ENCODE measurements at places on chromosomes 5 and 9. TPM values are rescaled to one million over a fixed set of nuclear protein-coding genes. Genes with fewer than 3 reads are reported as not detected.

GRCh38 chr9:91143162-91143561 lies 218.6 kb downstream of the AUH start:
- no peaks in the 10 kb centered on the region for H3K27me3 ChIP-seq
- no peak overlapping the region for H3K27ac ChIP-seq
- H3K36me3 ChIP-seq, result no peaks in the 10 kb centered on the region
- no peak overlapping the region for H3K4me3 ChIP-seq
- H3K4me1 ChIP-seq, result no peaks in the 10 kb centered on the region

SELENOP gene
- total RNA-seq, result 91.4 TPM

DNA sequence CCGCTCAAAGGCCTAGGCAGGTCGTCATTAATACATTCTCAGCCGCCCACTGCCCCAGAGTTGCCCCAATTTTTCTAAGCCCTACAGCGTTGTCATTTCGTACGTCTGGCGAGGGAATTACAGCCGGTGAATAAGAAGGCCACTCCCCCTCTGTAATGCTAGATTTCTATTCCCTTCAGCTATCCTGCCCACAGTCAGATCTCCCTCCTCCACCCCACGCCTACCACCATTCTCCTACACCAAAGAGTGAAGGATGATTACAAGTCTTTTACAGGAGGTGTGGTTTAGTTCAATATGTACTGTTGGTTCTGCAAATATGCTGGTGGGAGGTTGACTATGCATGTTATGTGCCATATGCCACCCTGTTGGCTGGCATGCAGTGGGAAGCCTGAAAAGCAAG lies 83.7 kb upstream of the SMIM15 start:
- no peaks in the 10 kb centered on the region for H3K4me1 ChIP-seq
- no peaks in the 10 kb centered on the region for H3K27me3 ChIP-seq
- H3K36me3 ChIP-seq, result no peaks in the 10 kb centered on the region
- no peak overlapping the region for H3K4me3 ChIP-seq
- DNase-seq, result no peak

DNA sequence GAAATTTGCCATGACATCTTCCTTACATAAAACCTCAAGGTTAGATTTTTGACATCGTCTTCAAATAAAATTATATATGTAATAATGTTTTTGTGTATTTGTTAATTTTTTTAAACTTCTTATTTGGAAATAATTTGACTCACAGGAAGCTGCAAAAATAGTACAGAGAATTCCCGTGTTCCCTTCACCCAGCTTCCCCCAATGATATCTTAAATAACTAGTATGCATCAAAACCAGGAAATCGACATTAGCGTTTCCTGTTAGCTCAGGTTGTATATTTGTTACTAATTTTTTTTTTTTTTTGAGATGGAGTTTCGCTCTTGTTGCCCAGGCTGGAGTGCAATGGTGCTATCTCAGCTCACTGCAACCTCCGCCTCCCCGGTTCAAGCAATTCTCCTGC lies 86.3 kb upstream of the SPRY4 start:
- DNase-seq, result no peak
- no peaks in the 10 kb centered on the region for H3K4me1 ChIP-seq
- H3K4me3 ChIP-seq, result no peak overlapping the region
- H3K27ac ChIP-seq, result no peak overlapping the region

FBXO38 gene
- total RNA-seq, result 41.1 TPM

- peaks cover 23% of the 10 kb centered on the region for H3K4me1 ChIP-seq
- no peaks in the 10 kb centered on the region for H3K27me3 ChIP-seq
- H3K4me3 ChIP-seq, result no peak overlapping the region
- no peaks in the 10 kb centered on the region for H3K36me3 ChIP-seq
- DNase-seq, result peak; percentile 49
- H3K27ac ChIP-seq, result no peak overlapping the region
These were observed 33.3 kb upstream of the SPRY4 start for GRCh38 chr5:142358121-142358520.

- no peaks in the 10 kb centered on the region for H3K36me3 ChIP-seq
- peak; percentile 57 for DNase-seq
- no peak overlapping the region for H3K27ac ChIP-seq
- no peak overlapping the region for H3K4me3 ChIP-seq
- H3K27me3 ChIP-seq, result peaks cover 55% of the 10 kb centered on the region
These were observed 285.6 kb downstream of the FANCC start for GRCh38 chr9:95031711-95032461.

DNA sequence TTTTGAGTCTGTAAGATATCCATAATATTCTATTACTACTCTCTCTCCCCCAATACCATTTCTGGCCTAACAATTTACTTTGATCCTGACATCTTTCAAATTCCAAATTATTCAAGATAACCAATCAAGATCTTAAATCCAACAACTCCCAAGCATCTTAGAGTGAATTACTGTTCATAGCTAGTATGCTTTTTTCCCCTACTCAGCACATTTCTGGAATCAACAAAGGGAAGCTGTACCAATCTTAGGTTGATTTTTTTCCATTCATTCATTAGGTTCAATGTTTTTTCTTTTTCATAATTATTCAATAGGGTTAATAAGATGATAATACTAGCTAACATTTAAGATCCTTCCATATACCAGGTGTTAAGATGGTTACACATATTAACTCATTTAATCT lies 50.3 kb upstream of the MTMR12 start:
- no peaks in the 10 kb centered on the region for H3K4me1 ChIP-seq
- no peak for DNase-seq
- no peak overlapping the region for H3K4me3 ChIP-seq
- no peak overlapping the region for H3K27ac ChIP-seq
- peaks cover 86% of the 10 kb centered on the region for H3K36me3 ChIP-seq
- H3K27me3 ChIP-seq, result no peaks in the 10 kb centered on the region

PAPPA gene
- 0.08 TPM for total RNA-seq

IFNA13 gene
- total RNA-seq, result not detected

GRCh38 chr5:41275813-41276512 lies 62.6 kb upstream of the C6 start:
- no peak overlapping the region for H3K27ac ChIP-seq
- DNase-seq, result no peak
- H3K36me3 ChIP-seq, result no peaks in the 10 kb centered on the region
- H3K27me3 ChIP-seq, result no peaks in the 10 kb centered on the region
- H3K4me3 ChIP-seq, result peak overlapping the region; percentile 31
- peaks cover 4% of the 10 kb centered on the region for H3K4me1 ChIP-seq

PIGO gene
- total RNA-seq, result 29.6 TPM

DNA sequence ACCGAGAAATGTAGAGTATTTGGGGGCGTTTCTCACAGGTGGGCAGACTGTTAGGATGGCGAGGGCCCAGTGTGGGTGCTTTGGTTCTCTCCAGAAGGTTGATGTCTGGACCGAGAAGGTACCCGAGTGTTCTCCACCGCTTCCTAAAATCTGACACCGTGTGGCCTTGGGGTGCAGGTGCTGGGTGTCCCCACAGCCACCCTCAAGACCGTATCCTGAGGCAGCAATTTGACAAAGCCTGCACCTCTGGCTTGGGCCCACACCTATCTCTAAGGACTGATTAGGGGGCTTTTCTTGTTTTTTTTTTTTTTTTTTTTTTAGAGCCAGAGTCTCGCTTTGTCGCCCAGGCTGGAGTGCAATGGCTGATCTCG lies 1.3 kb downstream of the PPP1R26 start:
- no peak for DNase-seq
- no peak overlapping the region for H3K27ac ChIP-seq
- H3K27me3 ChIP-seq, result no peaks in the 10 kb centered on the region
- H3K4me3 ChIP-seq, result peak overlapping the region; percentile 88
- no peaks in the 10 kb centered on the region for H3K4me1 ChIP-seq
- H3K36me3 ChIP-seq, result peaks cover 16% of the 10 kb centered on the region

DNA sequence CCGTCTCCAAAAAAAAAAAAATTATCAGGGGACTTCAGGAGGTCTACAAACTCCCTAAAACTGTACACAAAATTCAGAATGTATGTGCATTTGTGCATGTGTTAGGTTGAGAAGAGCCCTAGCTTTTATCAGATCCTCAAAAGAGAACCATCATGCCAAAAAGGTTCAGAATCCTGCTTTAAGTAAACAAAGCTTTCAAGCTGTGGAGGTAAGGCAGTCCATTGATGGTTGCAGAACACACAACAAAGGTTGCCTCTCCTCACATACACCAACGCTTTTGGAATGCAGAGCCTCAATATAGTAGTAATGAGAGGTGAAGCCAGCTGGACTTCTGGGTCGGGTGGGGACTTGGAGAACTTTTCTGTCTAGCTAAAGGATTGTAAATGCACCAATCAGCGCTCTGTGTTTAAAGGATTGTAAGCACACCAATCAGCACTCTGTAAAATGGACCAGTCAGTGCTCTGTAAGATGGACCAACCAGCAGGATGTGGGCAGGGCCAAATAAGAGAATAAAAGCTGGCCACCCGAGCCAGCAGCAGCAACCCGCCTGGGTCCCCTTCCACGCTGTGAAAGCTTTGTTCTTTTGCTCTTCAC lies 57.9 kb upstream of the RNF38 start:
- no peak for DNase-seq
- H3K27ac ChIP-seq, result no peak overlapping the region
- H3K36me3 ChIP-seq, result peaks cover 22% of the 10 kb centered on the region
- H3K27me3 ChIP-seq, result no peaks in the 10 kb centered on the region

JAKMIP2 gene
- total RNA-seq, result 7.1 TPM

RALGPS1 gene
- 25.0 TPM for total RNA-seq

Data from endodermal cell (in vitro differentiated cells).